ENCODE measurements at places on chromosomes 7 and 10.

GRCh38 chr7:2698581-2699288 lies 10.7 kb downstream of the AMZ1 start:
- DNase-seq = no peak

DNA sequence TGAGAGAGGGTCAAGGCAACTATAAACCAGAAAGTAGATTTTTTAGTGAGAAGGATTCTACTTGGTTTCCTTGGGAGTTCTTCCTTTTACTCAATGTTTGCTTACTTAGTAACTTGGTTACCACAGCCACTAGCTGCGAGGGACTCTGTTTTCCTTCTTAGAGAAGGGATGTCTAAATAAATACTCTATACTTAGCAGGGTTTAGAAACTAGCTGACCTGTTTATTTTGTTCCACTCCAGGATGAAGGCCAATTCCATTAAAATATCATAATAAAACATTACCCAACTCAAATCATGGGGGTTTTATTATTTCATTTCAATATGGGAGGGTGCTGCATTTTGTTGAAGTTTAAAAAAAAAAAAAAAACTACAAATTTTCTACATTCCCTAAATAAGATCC lies 87.3 kb downstream of the PPP1R3A start:
- DNase-seq = no peak

GRCh38 chr10:22016046-22016705 lies 12.6 kb upstream of the DNAJC1 start:
- DNase-seq = no peak

DNA sequence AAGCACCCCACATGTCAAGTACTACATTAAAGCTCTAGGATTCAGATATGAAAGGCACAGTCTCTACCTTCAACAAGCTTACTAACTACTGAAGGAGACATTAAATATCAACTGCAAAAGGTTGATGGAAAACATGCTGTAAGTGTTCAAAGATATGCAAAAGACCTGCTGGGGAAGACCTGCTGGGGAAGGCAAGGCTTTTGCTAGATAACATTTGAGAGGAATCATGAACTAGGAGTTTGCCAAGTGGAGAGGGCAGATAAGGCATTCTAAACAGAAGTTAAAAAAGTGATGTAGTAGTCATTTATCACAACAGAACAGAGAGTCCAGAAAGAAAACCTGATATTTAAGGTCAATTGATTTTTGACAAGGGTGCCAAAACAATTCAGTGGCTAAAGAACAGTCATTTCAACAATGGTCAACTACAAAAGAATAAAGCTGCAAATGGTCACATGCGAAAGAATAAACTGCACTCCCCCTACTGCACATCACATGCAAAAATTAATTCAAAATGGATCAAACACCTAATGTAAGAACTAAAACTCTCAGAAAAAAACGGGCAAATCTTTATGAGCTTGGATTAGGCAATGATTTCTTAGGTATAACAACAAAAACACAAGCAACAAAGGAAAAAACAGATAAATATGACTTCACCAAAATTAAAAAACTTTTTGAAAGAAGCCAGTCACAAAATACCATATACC lies 23.0 kb upstream of the MSS51 start:
- DNase-seq = no peak

DNA sequence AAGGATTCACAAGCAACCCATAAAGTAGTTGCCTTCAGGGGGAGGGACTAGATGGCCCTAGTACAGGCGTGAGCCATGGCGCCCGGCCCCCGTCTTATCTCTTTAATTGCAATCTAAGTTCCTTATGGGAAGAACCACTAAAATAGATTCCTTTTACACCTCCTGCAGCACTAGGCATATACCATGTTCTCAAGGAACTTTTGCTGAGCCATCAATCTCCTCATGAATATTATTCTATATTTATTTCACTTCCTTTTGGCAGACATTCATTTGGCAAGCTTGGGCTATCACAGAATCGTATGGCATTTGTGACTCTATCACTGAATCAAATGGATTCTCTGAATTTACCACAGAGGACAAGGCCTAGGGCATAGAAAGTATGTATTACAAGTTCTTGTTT lies 14.8 kb upstream of the DNAJC12 start:
- no peak for DNase-seq

GRCh38 chr10:52772623-52773022 lies at the start of gene MBL2:
Gene MBL2, minus strand, starts transcription at chr10:52772784. Its CDS starts 1,149 bp downstream, at chr10:52771635.
- DNase-seq = no peak

DNA sequence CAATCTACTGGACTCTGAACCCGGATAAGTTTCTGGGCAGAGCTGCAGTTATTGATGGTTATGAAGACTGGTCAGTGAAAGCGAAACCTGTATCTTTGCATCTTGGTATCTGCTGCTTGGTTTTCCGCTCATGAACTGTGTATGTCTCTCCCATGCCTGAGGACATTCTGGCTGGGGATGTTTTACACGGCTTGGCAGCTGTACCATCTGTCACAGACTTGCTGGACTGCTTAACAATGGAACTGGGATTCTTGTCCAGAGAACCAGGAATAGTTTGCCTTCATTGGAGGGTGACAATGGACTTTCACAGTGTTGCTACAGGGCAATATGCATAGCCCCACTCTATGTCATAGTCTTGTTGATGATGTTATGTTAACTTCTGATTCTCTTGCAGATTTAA lies 119.9 kb upstream of the TMEM106B start:
- DNase-seq = no peak

DNA sequence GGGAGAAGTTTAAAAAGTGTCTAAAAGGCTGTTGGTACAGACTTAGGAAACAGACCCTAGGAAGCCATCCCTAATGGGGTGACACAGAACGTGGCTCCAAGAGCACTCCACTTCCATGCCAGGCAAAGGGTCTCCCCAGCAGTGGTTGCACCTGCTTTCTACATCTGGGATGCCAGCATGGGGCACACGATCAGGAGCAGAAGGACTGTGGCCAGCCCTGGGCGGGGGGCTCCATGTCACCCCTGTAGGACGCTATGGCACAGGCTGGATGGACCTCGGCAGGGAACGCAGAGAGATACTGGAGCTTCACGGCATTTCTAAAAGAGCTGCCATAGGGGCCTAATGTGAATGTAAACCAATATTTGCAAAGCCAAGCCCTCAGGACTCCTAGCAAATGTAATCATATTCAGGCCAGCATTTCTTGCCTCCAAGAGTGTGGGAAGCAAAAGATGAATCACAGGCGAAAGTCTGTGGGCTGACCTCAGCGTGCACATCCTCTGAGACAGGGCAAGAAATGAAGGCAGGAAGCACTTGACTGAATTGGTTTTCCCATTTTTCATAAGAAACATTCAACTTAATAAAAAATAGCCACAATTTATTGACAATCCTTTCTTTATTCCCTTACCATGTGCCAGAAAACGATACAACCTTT lies 93.9 kb downstream of the ATXN7L1 start:
- DNase-seq = no peak

DNA sequence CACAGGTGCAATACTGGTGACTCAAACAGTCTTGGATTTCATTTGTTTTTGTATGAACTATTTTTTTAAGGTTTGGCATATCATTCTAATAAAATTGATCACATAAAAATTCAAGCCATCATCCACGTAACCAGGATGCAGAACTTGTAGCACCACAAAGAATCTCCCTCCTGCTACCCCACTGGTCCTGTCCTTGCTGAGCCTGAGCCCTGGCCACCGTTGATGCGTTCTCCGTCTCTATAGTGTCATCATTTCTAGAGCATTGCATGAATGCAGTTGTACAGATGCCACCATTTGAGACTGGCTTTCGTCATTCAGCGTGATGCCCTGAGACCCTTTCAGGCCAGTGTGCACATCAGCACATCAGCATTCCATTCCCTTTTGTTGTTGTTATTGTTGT lies 273.5 kb downstream of the TCERG1L start:
- DNase-seq = no peak

GRCh38 chr10:55476129-55476528 lies 675.1 kb upstream of the PCDH15 start:
- no peak for DNase-seq

GRCh38 chr10:91198781-91199180 lies 21.7 kb upstream of the PCGF5 start:
- DNase-seq = no peak

DNA sequence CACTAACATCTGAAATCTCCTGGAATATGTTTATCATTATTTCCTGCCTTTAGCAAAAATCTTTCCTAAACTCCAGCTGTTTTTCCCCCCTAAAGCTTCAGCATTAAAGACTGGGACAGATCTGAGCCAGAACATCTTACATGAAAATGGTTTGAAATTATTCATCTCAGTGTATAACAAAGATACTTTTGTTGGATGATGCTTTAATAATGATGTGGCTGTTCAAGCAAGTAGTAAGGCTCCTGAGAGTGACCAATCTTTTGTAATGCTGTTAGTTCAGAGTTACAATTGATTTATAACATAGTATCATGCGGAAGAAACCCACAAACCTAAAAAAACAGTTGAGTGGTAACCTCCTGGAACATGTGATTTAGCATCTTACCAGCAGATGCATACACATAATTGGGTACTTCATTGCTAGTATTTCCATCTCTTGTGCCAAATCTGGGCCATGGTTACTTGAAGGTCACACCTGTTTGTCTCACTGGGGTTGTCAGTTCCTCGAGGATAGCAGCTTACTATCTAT lies 1.5 kb downstream of the BZW2 start:
- DNase-seq = no peak

DNA sequence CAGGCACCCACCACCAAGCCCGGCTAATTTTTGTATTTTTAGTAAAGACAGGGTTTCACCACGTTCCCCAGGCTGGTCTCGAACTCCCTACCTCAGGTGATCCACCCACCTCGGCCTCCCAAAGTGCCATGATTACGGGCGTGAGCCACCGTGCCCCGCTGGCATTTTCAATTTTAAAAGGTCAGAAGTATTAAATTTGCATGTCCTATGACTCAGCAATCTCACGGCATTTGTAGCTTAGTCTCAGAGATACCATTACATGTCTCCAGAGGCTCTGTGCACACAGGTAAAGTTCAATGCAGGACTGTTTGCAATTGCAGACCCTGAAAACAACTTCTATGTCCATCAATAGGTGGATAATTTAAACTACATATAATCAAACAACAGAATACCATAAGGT lies 99.2 kb downstream of the DLG5 start:
- DNase-seq = no peak

DNA sequence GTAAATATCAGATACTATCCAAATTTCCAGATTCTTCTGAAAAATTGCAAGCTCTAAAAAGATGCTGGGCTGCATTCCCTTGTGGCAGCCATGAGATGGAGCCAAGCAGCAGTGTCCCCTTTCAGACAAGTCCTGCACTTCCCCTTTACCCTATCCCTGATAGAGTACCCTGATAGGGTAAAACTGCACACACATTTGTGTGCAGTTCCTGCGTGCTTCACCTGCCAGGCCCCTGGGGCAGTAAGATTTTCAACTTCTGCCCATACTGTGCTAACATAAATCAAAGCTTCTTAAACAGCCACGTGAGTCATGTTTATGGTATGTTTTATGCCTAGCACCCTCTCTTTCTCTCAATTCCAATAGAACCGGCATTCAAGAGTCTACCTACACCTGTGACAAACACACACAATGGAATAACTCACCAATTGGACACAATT lies 52.2 kb downstream of the IFIT5 start:
- DNase-seq = no peak

DNA sequence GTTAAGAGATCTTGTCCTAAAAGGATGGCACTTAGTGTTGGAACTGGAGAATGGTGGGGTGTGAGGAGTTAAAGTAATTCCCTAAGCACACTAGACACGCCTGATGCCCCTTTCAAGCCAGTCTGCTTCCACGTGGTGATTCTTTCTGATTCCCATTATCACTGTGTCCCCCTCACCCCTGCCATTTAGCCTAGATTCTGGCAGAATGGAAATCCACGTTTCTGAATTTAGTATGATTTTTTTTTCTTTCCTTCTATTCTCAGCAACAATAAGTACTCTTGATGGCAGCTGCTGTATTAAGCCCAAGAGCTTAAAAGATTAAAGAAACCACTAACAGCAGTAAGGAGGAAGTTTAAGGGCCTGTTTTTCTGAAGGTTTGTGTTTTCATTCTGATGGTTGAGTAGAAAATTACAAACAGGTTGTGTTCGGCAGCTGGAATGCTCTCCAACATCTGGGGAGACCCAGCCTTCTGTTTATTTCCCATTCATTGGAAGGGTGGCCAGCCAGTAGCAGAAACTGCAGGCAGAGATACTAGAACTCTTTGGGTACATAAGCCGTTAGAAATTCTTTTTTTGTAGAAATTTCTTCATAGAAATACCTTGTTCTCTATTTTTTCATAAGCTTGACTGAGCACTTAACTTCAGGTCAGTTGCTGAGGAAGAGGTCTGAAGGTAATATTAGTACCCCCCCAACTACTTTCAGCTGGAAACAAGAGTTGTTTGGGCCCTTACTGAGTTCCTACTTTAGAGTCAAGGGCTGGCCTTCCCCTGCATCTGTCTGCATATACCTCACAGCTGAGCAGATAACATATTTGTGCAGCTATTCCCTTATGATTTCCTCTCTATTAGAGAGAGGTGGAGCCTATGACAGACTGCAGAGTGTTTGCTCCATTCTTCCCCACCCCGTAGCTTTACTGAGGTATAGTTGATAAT lies 355.1 kb downstream of the AUTS2 start:
- no peak for DNase-seq

- DNase-seq = no peak
Observed at GRCh38 chr10:29924436-29924835, 134.9 kb downstream of the JCAD start.

DNA sequence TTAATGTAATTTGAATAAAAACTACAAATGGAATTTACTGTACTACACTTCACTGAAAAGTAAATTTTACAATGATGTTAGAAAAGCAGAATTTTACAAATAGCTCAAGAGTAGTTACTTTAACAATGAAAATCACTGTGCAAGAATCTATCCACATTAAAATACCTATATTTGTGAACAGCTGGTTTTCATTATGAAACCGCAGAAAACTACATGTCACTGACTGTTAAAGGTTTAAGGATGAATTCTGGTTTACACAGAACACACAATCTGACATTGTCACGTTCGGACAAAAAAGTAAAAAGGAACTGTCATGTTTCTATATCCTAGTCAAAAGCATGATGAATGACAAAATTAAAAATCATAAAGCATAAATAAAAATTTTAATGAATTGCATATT lies 415.3 kb upstream of the PRKCQ start:
- no peak for DNase-seq

DNA sequence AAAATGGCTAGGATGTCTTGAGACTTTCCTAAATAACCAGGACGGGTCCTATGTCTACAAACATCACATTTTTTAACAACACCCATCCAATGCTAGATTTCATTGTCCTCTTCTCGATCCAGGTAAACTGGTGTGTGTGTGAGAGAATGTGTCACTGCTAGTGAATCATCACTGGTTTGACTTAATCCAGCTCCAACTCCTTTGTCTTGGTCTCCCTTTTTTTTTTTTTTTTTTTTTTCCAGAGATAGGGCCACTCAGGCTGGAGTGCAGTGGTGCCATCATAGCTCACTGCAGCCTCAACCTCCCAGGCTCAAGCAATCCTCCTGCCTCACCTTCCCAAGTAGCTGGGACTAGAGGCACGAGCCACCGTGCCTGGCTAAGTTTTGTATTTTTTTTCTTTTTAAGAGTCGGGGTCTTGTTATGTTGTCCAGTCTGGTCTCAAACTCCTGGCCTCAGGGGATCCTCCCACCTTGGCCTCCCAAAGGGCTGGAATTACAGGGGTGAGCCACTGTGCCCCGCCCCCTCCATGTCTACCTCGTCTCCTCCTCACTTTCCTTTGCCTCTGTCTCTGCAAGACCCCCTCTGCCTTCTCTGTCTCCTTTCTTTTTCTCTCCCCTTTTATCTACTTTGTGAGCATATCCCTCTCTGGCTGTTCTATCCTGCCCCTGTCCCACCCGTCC lies 2.2 kb upstream of the UFSP1 start:
- no peak for DNase-seq

- no peak for DNase-seq
Observed at GRCh38 chr10:130453036-130453720, 317.0 kb downstream of the GLRX3 start.

- DNase-seq = no peak
Observed at GRCh38 chr7:116969371-116969902, 16.1 kb downstream of the ST7 start.
